ENCODE measurements at places on chromosomes 12 and 14.
A peak's percentile ranks its signal among the peaks of the same experiment; 100 is the strongest.

DNA sequence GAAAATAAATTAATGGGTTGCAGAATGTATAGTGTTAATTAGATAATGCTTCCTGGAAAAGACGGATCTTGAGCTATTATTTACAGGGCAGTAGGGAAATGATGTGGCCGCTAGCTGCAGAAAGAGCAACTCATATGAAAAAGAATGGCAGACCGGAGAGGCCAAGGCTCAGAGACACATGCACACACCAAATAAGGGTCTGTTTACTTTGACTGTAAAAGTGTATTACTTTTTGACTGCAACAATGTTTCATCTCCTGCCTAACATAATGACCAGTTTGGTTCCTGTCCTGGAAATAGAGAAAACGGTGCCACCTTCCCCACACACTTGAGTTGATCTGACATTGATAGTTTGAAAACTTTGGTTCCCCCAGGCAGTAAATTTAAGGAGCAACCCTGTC lies 290.9 kb downstream of the CACNA1C start:
- DNase-seq, result no peak

GRCh38 chr12:79668113-79668512 lies 22.7 kb downstream of the PAWR start:
- no peak for DNase-seq

- no peak for DNase-seq
Measured at GRCh38 chr12:78994168-78994791, 129.7 kb downstream of the SYT1 start.

GRCh38 chr14:23063601-23064000 lies 6.3 kb upstream of the CDH24 start:
- no peak for DNase-seq

DNA sequence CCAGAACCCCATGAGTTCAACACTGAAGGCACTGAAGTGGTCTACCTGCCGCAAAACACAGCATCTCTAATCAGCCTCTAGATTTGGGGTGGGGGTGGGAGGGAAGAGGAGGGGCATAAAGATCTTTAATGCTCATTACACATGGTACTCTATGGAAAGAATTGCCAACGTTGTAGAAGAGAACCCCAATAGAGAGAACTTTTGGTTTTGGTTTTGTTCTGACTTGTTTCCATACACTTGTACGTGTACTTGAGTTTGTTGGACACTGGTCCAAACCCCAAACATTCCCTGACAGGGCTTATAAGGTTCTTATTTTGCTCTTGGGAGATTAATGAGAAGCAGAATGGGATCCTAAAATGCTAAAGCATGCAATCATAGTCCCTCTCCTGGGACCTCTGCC lies 31.0 kb downstream of the GNPTAB start:
- DNase-seq, result no peak

DNA sequence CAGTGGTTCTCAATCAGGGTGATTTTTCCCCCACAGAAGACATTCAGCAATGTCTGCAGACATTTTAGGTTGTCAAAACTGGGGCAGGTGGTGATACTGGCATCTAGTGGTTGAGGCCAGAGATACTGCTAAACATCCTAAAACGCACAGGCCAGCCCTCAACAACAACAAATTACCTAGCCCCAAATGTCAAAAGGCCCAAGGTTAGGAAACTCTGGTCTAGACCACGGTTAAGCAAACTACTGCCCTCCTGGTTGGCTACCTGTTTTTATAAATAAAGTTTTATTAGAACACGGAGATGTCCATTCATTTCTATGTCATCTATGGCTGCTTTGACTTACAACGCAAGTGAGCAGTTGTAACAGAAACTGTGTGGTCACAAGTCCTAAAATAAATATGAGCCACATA lies 186.7 kb downstream of the EFCAB11 start:
- DNase-seq, result peak; percentile 22

GRCh38 chr14:97198813-97199212 lies 401.6 kb downstream of the VRK1 start:
- no peak for DNase-seq

DNA sequence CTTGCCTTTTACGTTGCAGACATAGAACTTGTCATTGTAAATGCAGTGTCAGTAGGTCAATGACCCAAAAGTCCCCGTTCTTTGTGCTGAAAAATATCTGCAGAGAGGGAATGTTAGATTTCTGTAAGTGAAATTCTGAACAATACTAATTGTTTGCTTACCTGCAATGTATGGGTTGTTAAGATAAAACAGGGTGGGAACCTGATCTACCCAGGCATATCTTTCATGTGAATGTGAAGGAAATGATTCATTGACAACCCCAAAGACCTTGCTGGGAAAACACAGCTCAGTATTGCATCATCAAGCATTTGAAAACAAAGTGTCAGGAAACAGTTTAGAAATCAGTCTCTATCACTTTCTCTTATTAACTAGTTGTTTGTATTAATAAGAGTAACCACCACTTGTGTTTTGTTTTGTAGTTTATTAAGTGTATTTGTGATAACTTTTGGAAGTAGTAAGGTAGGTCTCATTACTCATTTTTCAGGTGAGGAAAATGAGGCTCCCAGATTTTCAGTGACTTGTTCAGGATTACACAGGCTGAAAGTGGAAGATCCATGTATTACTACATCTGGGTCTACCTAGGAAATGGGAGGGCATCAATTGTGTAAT lies 57.9 kb upstream of the SLC38A2 start:
- no peak for DNase-seq

- no peak for DNase-seq
Measured at GRCh38 chr12:104090685-104091084, 26.4 kb downstream of the HCFC2 start.

DNA sequence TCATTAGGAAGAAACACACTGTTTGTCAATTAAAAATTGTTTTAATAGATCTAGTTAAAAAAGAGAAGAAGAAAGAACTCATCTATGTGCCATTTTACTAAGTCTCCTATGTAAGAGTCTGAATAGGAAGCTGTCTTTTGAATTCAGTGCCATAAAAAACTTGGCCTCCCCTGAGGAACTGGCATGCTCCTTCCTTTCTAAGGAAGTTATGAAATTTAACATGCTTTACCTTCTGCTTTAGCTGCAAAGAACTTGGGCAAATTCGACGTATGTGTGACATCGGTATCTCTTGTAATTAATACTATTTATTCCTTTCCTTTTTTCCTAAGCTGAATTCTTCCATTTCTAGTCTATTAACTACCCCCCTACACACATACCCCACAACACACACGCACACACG lies 12.5 kb downstream of the TM7SF3 start:
- DNase-seq, result no peak

Data from GM12891 (cell line).